Prostate gland (tissue), 2 donors: ENCODE measurements at places on chromosomes 6 and 20.

- DNase-seq: no peak
These were observed 29.6 kb upstream of the DNAAF9 start for GRCh38 chr20:3436864-3437574.

- peak; percentile 85 for DNase-seq
These were observed 77.2 kb downstream of the DNAH8 start for GRCh38 chr6:38792356-38792755.

DNA sequence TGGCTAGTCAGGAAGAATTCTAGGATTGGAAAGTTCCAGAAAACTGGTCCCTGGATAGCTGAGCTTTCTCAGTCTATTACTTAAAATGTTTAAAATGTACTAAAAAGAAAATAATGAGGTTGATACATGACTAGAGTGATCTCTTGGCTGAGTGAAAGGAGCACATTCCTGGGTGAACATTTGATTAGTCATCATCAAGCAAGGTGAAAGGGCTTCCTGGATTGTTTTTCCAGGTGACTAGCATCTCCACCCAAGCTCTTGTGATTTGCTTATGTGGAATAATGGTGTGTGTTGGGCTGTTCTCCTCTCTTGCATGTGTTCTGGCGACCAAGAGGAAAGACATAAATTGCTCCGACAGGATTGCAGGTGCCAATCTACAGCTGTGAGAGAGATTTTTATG is 42.9 kb downstream of the PKIB start:
- DNase-seq: no peak

- no peak for DNase-seq
These were observed 23.8 kb downstream of the RFPL4B start for GRCh38 chr6:112370946-112371345.

DNA sequence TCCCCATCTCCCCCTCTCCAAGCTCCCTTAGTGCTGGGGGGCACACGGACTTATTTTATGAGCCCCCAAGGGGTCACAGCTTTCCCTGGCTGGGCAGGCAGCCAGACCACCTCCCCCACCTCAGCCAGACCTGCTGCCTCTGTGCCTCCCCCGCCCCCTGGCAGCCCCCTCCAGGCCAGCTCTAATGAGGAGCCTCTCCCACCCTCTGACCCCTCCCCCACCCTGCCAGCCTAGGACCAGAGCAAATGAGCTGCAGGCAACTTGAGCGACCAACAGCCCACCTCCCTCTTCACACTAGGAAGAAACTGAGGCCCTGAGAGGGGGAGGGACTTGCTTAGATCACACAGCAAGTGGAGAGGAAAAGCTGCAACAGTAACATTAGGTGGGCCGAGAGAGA is 1.9 kb downstream of the GDF5 start:
- DNase-seq: no peak

DNA sequence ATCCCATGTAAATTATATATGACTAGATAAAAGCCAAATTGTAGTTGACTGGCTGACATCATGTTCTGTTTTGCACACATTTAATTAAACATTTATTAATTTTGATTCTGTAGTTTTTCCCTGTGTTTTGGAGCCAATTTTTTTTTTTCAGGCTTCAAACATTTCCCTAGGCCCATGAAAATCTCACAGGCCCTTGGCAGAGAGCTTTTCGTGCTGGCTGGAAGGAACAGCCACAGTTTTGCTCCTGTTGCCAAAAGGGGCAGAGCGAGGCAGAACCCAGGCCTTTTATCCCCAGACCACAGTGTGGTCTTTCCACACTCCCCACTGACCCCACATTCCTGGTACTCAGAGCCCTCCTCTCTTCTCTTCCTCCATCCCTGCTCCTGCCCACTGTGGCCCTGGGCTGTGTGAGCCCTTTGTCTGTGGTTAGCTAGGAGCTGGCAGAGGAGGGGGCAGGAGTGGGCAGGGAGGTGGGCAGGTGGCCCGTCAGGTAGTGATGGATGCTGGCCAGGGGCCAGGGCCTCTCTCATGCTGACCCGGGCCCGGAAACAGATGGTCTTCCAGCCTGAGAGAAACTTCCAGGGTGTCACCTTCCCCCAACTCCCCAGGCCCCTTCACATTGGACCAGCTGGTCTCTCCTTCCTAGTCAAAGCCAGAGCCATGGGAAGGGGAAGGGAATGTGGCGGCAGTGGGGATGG is 19.4 kb upstream of the CCM2L start:
- no peak for DNase-seq

- DNase-seq: no peak
These were observed 17.9 kb downstream of the SOX4 start for GRCh38 chr6:21611485-21611884.

DNA sequence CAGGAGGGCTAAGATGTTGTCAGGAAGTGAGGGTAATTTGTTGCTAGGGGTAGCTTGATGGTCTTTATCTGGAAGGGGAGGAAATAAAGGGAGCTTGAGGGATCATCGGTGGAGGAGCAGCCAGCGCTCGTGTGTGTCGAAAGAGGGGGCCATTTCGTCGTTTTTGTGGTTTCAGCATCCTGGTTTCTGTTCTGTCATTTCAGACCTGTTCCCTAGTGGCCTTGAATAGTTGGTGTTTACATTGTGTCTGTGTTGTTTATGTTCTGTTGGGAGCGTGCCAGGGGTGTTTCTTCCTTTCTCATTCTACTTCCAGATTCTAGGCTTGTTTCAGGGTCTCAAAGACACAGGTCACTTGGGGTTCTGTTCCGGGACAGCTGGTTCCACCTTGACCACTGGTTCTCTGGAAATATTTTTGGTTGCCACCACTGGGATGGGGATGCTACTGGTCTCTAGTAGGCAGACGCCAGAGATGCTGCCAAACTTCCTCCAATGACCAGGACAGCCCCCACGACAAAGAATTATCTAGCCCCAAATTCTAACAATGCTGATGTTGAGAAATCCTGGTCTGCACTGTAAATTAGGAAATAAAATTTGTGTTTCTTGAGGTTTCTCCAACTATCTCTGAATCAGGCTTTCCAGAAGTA is 113.9 kb upstream of the NAA20 start:
- peak; percentile 46 for DNase-seq

DNA sequence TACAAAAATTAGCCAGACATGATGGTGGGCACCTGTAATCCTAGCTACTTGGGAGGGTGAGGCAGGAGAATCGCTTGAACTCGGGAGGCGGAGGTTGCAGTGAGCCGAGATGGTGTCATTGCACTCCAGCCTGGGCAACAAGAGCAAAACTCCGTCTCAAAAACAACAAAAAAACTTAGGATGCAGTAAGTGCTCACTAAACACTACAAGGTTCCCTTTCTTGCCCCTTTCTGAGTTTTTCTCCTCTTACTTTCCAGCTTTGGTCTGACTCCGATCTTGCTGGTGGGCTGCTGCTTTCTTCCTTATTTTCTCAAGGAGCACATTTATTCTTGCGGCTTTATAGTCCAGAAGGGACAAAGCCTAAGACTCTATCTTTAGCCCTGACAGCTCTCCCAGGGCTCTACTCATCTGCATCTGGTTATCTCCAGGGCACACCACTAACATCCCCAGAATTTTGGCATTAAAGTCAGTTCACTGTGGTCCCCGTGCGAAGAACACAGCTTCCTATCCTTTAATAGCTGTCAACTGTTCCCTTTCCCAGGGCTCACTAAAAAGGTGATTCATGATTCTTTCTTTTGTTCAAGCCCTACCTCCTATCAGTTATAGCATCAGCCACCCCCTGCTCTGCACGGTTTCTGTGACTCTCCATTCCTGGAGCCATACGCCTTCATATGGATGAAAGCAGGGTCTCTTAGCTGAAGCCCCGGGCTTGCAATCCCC is 17.1 kb upstream of the RPN2 start:
- no peak for DNase-seq
